Activated T-helper 2 cell treated with anti-CD3 and anti-CD28 coated beads, Interferon-gamma antibody, Interleukin-2, Interleukin-4, amounts not matched to agents 10 μg/mL and 5 μg/mL and 100 μg/mL, durations not matched to agents 14 hours and 24 hours and 36 hours (primary cell): ENCODE measurements at places on chromosomes 1 and 21. TPM values are rescaled to one million over a fixed set of nuclear protein-coding genes. Genes with fewer than 3 reads are reported as not detected.
A peak's percentile ranks its signal among the peaks of the same experiment; 100 is the strongest.

The LRRN2 gene
- total RNA-seq: not detected in 2 replicates

The ATP1A4 gene
- 0.41 and 0.55 TPM in 2 replicates for total RNA-seq

The IGSF5 gene
- total RNA-seq: not detected in 2 replicates

The IRF2BP2 gene
- total RNA-seq: 276 and 292 TPM in 2 replicates

- H3K27me3 ChIP-seq: no peaks in the 10 kb centered on the region
- no peak for DNase-seq
- no peak overlapping the region for H3K4me3 ChIP-seq
These were observed 96.3 kb upstream of the ACTL8 start for GRCh38 chr1:17658837-17659236.

DNA sequence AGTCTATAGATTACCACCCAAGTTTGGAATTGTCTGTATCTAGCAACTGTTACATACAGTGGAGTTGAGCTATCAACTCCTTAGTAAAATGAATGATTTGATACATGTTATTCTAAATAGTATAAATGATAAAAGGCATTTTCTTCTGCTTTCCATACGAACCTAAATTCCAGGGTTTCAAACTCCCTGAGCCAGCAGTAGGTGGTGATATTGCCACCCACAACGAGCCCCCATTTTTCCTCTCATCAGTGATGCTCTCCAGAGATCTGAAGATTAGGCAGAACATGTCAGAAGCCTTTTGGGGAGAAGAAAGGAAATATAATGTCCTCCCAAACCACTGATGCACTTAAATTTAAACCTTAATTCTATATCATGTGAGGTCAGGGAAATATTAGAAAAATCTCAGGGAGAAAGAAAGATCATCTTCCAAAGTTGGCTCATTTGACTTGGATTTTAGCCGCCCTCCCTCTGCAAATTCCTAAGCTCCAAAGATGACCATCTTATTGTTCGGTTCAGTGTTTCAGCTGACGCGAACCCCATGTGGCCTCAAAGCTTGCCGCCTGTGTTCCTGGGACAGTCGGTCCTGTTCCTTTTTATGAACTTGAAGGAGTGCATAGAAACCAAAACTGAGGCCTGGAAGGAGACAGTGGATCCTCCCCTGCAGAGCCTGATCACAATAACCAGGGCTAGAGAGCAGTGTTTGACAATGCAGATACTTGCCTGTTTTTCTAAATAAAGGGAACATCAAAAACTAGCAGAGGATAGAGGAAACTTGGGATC, 2.3 kb downstream of the EVA1C start:
- H3K4me3 ChIP-seq: no peak overlapping the region
- peaks cover 15% of the 10 kb centered on the region for H3K4me1 ChIP-seq
- no peaks in the 10 kb centered on the region for H3K36me3 ChIP-seq
- DNase-seq: no peak

DNA sequence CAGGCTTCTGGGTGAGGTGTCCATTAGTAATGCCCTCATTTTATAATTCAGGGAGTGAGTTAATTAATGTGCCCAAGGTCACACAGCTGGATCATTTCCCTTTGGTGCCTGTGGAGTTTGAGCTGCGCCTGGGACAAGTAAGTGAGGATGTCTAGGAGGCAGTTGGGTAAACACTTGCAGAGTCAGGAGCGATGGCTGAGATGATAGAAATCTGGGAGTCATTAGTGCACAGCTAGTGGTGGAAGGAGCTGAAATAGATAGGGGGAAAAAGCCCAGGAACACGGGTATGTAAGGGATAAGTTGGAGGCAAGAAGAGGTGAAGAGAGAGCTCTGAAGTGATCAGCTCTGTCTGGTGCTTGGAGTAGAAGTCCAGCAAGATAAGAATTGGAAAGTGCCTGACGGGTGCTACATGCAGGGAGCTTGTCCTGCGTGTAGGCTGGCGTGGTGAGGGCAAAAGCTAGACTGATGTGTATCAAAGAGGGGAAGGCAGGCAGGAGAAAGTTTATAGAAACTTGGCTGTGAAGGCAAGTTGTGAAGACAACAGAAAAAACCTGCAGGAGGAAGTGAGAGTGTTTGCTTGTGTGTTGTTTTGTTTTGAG, 1.7 kb upstream of the SCAF4 start:
- H3K36me3 ChIP-seq: no peaks in the 10 kb centered on the region
- no peak overlapping the region for H3K4me3 ChIP-seq
- no peaks in the 10 kb centered on the region for H3K27me3 ChIP-seq
- DNase-seq: no peak
- peaks cover 7% of the 10 kb centered on the region for H3K4me1 ChIP-seq

DNA sequence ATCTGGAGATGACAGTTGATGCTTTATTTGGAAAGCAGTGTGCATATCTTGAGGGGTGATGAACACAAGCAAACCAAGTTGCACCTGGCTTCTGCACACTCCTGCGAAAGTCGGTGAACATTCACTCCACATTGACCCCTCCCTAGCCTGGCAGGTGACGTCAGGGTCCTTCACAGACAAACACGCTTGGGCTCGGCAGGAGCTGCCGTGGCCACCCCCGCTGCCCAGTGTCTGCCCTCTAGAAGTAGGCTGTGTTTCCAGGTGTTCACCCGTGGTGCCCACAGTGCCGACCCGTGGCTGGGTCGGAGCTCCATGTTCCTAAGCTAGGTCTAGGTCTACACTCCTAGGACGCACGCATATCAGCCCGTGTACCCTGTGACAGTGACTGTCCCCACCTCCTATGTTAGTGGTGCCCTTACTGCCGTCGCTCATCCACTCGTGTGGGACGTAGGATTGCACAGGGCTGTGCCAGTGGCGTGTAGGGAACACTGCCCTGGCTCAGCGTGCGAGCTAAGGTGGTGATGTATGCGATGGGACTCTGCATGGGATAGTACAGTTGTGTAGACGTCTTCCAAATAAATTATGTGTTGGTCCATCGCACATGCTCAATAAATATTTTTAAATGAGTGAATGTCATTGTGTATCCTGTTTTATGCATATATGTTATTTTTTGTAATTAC, 29.0 kb downstream of the PRMT2 start:
- peaks cover 4% of the 10 kb centered on the region for H3K27me3 ChIP-seq
- peaks cover 17% of the 10 kb centered on the region for H3K4me1 ChIP-seq
- no peak overlapping the region for H3K4me3 ChIP-seq
- no peak for DNase-seq
- peaks cover 13% of the 10 kb centered on the region for H3K36me3 ChIP-seq
- H3K27ac ChIP-seq: no peak overlapping the region

- no peak for DNase-seq
- no peaks in the 10 kb centered on the region for H3K36me3 ChIP-seq
- no peaks in the 10 kb centered on the region for H3K4me1 ChIP-seq
- no peaks in the 10 kb centered on the region for H3K27me3 ChIP-seq
These were observed 640.4 kb upstream of the ADGRL4 start for GRCh38 chr1:79646880-79647279.

GRCh38 chr1:24643363-24644099, 429 bp downstream of the SRRM1 start:
- peaks cover 40% of the 10 kb centered on the region for H3K36me3 ChIP-seq
- no peak for DNase-seq
- no peaks in the 10 kb centered on the region for H3K27me3 ChIP-seq

- no peak overlapping the region for H3K4me3 ChIP-seq
- DNase-seq: no peak
- H3K36me3 ChIP-seq: no peaks in the 10 kb centered on the region
- H3K27me3 ChIP-seq: peaks cover 6% of the 10 kb centered on the region
- H3K4me1 ChIP-seq: peaks cover 6% of the 10 kb centered on the region
These were observed 16.2 kb downstream of the OLFML2B start for GRCh38 chr1:162007466-162007865.

DNA sequence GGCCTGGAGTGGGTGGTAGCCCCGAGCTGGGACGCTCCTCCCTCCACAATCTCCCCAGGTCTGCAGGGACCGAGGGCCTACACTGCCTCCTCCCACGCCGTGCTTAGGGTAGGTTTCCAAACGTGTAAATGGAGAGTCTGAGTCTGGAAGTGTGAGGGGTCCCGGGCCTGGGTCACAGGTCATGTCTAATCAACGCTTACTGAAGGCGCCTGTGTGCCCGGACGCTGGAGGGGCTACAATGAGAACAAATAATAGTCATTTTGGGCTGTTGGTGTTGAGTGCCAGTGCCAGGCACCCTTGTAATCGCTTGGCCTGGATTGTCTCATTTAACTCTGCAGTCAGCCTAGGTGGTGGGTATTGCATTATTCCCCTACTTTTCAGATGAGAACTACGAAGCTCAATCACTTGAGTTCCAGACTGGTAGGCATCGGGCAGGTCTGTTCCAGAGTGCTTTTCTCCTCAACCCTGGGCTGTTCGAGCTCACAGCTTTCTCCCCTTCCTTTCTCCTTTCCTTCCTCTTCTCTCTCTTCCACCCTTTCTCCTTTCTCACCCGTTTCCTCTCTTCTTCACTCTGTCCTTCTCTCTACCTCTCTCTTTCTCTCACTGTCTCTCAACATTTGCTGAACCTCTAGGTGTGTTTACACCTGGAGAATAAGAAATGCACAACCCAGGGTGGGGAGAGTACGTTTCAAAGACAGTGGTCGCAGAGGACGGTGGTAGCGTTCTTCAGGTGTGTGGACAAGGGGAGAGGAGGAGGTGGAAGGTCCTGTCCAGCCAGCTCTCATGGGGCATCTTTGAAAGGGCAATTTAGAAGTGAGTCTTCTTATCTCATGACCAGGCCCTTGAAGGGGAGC, 883 bp downstream of the SLC66A1 start:
- no peak for DNase-seq
- peaks cover 31% of the 10 kb centered on the region for H3K4me1 ChIP-seq
- H3K4me3 ChIP-seq: peak overlapping the region; percentile 85
- peak overlapping the region; percentile 12 for H3K27ac ChIP-seq
- peaks cover 13% of the 10 kb centered on the region for H3K36me3 ChIP-seq

DNA sequence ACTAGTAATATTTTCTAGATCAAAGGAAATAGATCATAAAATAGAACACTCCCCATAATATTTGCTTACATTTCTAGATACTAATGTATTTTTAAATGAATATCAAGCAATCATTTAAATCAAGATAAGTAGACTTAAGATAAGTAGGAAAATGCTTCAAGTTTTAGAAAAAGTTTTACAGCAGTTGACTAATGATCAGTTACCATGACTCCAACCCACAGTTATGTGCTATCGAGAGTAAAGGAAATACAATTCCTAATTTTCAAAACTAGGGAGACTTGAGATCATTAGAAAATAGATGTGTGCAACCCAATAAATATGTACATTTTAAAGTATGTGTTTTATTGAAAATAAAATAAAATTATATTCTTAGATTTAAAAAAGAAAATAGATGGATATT, 95.0 kb downstream of the DENND1B start:
- H3K4me3 ChIP-seq: no peak overlapping the region
- H3K36me3 ChIP-seq: peaks cover 3% of the 10 kb centered on the region
- no peak overlapping the region for H3K27ac ChIP-seq
- DNase-seq: no peak
- no peaks in the 10 kb centered on the region for H3K27me3 ChIP-seq

DNA sequence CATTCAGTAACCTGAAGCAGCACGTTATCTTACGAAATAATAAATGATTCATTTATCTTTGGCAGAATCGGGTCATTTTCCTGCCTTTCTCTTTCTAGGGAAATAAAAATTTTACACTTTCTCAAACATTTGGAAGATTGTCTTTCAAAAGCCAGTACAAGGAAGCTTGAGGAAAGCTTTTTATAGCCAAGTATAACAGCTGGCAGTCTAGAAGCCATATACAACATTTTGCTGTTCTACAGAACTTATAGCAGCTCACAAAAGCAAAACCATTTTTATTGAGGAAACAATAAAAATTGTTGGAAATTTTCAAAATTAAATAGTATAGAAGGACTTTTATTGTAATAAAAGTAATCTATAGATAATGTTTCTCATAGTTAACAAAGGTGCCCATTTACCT, 448.6 kb downstream of the SMYD3 start:
- H3K27me3 ChIP-seq: no peaks in the 10 kb centered on the region
- no peaks in the 10 kb centered on the region for H3K4me1 ChIP-seq
- DNase-seq: no peak
- no peak overlapping the region for H3K27ac ChIP-seq

GRCh38 chr1:193763266-193763665, 576.9 kb upstream of the B3GALT2 start:
- H3K36me3 ChIP-seq: no peaks in the 10 kb centered on the region
- no peak overlapping the region for H3K4me3 ChIP-seq
- H3K4me1 ChIP-seq: no peaks in the 10 kb centered on the region
- DNase-seq: no peak

DNA sequence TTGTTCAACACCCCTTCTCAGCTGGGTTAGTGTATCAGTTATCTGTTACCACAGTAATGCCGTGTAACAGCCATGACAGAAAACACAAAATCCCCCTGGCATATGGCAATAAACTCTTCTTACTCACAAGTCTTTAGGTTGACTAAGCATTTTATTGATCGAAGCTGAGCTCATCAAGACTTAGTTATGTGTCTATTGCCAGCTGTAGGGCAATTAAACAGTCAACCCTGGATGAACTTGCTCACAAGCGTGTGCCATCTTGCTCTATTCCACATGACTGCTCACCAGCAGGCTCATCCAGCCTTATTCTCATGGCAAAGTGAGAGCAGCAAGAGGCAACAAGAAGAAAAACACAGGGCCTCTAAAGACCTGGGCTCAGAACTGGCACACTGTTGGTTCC, 333.8 kb upstream of the PTBP2 start:
- H3K27ac ChIP-seq: no peak overlapping the region
- no peak overlapping the region for H3K4me3 ChIP-seq
- no peaks in the 10 kb centered on the region for H3K4me1 ChIP-seq
- no peaks in the 10 kb centered on the region for H3K36me3 ChIP-seq

DNA sequence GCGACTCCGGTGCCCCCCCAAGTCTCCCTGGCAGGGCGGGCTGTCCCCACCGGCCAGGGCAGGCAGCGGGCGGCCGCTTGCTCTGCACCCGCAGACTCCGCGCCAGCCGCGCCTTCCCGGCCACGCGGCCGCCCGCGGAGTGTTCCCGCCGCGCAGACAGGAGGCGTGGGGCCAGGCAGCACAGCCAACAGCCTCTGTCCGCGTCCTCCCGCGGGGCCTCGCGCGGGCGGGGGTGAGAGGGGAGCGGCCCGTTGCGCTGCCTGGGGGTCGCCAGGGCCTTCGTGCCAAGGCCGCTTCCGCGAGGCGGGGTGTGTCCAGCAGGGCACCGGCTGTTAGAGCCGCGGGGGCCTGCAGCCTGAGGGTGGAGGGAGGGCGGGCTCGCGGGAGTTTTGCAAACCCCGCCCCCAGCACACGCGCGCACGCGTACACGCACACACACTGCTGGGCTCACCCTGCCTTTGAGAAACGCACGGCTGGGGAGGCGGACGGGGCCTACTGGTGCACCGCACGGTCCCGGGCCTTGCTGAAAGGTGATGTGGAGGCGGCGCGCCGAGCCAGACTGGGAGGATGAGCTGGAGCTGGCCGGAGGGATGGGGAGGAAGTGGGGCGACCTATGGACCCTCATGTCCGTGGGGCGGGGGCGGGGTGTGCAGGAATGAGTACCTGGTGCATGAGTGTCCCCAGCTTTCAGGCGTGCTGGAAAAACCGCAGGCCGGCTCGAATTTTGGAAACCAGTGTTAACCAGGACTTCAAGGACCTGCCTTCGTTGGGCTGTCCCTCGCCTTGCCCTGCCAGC, 41.5 kb downstream of the KIAA1614 start:
- H3K4me1 ChIP-seq: peaks cover 2% of the 10 kb centered on the region
- peak; percentile 45 for DNase-seq
- peaks cover 18% of the 10 kb centered on the region for H3K36me3 ChIP-seq
- H3K27ac ChIP-seq: no peak overlapping the region
